ENCODE measurements at places on chromosomes 1 and 21. TPM values are rescaled to one million over a fixed set of nuclear protein-coding genes. Genes with fewer than 3 reads are reported as not detected.

ZNF683 gene
- total RNA-seq: not detected

NCAM2 gene
- total RNA-seq: not detected

RIPK4 gene
- total RNA-seq: 18.7 TPM

PLPPR4 gene
- not detected for total RNA-seq

PTCH2 gene
- total RNA-seq: 0.19 TPM

CYP4X1 gene
- total RNA-seq: 2.2 TPM

FCMR gene
- total RNA-seq: 1.3 TPM

MTF1 gene
- total RNA-seq: 8.0 TPM

NCMAP gene
- total RNA-seq: 0.92 TPM

UQCRH gene
- total RNA-seq: 240 TPM

GPR3 gene
- total RNA-seq: not detected

AJAP1 gene
- 0.35 TPM for total RNA-seq

Data from right lobe of liver (tissue), 6 donors.